ENCODE measurements at places on chromosomes 2 and 18. TPM values are rescaled to one million over a fixed set of nuclear protein-coding genes. Genes with fewer than 3 reads are reported as not detected.

- no peak for DNase-seq
Measured at GRCh38 chr18:10318691-10318970, 135.8 kb upstream of the APCDD1 start.

- no peak for DNase-seq
Measured at GRCh38 chr2:39996653-39997080, 217.6 kb upstream of the THUMPD2 start.

- no peak for DNase-seq
Measured at GRCh38 chr18:67001052-67001451, 397.2 kb upstream of the CDH19 start.

DNA sequence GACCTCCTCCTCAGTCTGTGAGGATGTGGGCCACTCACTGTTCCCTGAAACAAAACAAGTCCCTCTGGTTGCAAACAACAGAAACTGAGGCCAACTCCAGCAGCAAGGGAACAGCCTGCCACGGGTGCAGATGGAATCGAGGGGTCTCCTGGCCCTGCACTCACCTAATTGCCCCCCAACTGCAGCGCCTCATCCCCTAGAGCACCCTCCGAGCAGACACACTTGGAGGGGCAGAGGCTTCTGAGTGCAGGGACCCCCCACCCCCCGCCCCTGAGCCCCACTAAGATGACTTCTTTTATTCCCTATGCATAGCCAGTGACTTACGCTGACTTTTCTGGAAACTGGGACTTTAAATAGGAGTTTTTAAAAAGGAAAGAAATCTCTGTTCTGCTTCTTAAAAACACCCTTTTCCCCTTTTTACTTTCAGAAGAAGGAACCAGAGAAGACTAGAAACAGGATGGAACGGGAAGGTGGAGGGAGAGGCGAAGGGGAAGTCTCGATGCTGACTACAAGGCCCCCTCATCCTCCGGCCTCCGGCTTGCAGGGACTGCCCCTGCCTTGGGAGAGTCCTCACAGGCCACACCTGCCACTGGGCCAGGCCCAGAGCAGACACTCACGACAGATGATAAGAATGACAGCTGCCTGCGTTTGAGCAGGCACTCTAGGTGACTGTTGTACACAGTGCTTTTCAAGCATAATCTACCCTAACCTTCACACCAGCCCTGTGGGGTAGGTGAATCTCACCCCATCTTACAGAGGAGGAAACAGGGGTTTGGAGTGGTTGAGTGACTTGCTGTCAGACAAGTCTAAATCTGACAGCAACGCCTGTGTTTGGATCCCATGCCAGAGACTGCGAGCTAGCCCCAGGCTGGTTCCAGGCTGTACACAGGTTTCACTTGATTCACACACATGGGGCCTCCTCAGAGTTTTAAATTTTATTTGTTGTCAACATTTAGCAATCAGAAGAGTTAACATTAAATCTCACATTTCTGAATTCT lies 28.2 kb upstream of the BIN1 start:
- DNase-seq, result no peak

Gene CTAGE1
- not detected for total RNA-seq

GRCh38 chr2:191636235-191636543 lies 41.7 kb upstream of the NABP1 start:
- DNase-seq, result no peak

Gene NTSR2
- total RNA-seq, result not detected

DNA sequence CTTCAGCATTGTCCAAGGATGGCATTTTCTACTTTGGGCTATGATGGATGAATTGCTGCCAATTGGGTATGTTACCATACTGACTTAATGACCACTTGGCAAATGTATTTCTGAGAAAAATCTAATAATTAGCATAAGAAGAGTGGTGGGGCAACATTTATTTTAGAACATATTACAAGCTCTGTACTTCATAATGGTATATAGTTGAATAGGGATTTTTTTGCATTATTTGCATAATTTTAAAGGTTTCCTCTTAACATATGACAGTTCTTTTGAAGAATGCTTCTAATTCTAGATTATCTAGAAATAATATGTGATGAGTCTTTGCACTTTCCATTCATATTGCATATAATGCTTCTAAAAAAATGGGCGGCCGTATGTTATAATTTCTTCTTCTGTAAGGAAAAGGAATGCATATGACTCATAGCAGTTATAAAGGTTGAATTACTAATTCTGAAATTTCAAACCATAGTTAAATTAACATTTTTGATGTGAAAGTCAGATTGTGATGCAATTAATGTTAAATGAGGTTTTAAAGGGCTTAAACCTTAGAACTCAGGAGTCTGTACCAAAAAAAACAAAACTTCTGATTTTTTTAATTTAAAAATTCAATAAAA lies 1652.3 kb upstream of the SLC39A10 start:
- DNase-seq, result no peak

GRCh38 chr2:191618046-191618780 lies 59.7 kb upstream of the NABP1 start:
- no peak for DNase-seq

Gene TFPI
- 43.1 TPM for total RNA-seq

Gene MDH1B
- 1.3 TPM for total RNA-seq

Gene CREB1
- 93.2 TPM for total RNA-seq

- DNase-seq, result peak; percentile 26
Measured at GRCh38 chr2:154402213-154402612, 296.3 kb upstream of the KCNJ3 start.

Gene STPG4
- total RNA-seq, result not detected

- DNase-seq, result no peak
Measured at GRCh38 chr2:203739351-203739750, 32.9 kb downstream of the CD28 start.

- no peak for DNase-seq
Measured at GRCh38 chr2:173204316-173204715, 128.7 kb downstream of the MAP3K20 start.

DNA sequence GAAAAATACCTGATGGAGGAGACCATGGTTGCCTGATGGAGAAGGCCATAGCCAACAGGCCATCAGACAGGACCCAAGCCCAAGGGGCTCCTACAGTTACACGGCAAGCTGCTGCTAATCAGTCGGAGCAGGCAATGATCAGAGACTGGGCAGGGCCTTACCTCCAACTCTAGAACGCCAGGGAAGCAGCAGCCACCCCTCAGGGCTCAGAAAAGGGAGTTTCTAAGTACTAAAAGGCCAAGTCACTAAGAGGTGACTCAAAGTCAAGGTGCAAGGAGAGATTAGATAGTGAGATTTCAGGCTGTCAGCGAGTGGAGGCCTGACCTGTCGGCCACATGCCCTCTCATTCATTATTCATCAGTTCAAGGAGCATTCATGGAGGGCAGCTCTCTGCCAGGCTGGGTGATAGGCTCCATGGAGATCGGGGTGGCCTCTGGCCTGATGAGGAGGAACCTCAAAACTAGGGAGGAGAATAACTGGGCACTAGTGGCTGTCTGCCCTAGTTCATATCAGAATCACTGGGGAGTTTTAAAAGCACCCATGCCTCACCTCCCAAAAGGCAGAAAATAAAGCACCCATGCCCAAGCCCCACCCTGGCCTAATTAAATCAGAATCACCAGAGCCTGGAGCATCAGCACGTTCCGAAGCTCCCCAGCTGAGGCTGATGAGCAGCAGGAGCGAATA lies 3.6 kb downstream of the VIL1 start:
- no peak for DNase-seq

- no peak for DNase-seq
Measured at GRCh38 chr2:216632346-216632951, 771 bp upstream of the IGFBP2 start.

GRCh38 chr2:133104871-133105270 lies 434.9 kb upstream of the LYPD1 start:
- DNase-seq, result no peak

Gene TFCP2L1
- total RNA-seq, result 0.54 TPM

DNA sequence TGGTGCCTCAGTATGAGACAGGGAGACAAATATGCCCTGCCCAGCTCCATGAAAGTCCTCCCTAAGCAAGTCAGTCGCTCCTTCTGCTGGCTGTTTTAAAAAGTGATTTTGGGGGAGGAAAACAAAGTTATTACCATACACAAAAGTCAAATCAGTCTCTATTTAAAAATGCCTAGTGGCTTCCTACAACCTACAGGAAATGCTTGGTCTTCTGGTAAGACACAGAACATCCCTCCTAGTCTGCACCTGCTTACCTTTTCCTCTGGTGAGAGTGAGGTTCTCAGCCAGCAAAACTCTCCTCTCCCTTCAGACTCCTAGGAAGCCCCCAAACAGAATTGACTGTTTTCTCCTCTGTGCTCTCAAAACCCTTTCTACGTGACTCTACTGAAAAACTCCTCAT lies 13.5 kb downstream of the CMPK2 start:
- DNase-seq, result no peak

DNA sequence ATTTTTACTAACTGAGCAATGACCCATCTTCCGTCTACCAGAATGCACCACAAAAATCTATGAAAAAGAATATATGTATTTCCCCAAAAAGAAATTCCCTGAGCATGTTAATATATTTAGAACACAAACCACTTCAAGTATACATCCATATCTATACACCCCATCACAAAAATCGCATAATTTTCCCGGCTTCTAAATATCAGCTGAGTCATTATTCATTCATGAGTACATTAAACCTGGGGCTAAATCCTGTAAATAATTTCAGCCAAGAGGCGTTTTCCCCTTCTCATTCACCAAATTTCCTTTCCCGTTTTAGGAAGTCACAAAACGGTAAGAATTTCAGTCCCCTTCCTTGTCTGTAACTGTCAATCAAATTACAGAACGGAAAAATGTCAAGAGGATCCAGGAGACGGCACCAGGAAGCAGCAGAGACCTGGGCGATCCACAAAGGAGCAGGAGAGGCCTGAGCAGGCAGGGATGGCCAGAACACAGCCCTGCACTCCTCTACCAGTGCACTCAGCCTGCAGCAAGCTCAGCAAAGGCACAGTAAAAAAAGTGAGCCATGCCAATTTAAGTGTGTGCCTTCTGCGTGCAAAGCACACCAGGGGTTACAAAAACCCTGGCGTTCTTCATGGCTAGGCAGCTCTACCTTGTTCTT lies 300.7 kb downstream of the TCF4 start:
- no peak for DNase-seq

DNA sequence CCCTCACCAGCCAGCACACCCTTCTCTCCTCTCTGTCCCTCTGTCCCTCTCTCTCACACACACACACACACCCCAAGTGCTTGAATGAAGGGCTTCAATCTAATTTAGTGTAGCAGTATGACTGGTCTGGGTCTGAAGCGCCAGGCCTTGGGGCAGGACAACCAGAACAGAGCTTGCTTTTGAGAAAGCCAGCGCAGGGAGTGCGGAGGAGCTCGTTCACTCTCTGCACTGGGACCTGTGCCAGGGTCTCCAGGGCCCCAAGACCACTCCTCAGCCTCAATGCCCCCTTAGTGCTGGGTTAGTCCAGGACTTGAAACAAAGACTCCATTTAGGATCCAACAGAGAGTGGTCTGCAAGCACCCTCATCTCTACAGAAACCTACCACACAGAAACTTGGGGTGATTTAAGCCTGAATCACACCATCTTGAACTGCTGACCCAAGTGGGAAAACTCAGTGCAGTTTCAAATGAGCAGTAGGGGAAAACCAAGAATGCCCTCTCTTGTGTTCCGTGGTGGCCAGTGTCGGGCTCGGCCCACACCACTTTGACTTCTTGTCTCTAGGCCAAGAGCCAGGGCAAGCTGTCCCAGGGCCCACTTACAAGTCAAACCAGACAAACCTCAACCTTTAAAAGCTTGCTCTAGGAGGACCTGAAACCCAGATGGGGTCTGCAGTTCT lies 66.6 kb upstream of the WIPF1 start:
- no peak for DNase-seq

Gene MSTN
- not detected for total RNA-seq

Gene MPP4
- total RNA-seq, result under 0.01 TPM

Gene IL1R2
- total RNA-seq, result not detected

Gene LOXL3
- total RNA-seq, result 14.3 TPM

- peak; percentile 30 for DNase-seq
Measured at GRCh38 chr18:7592305-7593071, 25.4 kb downstream of the PTPRM start.

- DNase-seq, result no peak
Measured at GRCh38 chr2:110650346-110650745, 27.5 kb downstream of the BUB1 start.

Gene MGAT4A
- 6.7 TPM for total RNA-seq

- DNase-seq, result no peak
Measured at GRCh38 chr2:1613078-1613445, 131.3 kb downstream of the PXDN start.

DNA sequence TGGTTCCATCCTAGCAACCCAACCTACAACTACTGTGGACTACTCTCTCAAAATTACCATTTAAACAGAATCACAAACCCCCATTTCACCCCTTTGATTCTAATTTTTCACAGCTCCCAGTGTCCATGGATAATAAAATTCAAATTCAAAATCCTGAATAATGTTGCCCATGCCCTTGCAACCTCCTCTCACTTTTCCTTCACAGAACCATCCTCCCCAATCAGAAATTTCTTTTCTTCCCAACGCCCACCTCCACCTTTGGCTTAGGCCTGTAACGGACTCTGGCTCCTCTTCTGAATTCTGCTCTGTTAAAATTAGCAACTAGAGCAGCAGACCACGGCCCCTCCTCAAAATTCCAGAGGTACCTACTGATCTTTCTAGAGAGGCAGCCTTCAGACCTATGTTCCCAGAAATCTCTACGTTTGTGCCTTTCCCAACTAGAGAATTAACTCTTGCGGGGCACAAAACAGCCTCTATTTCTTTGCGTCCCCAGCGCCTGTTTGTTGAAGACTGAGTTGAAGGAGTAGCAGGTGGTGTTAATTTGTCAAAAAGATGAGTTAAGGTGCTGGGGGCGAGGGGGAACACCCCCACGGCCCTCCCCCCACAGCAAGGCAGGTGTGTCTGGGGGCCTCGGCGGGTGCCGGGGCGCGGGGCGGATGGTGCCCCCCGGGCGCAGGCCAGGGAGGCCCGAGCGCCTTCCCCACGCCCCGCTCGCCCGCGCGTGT lies 428 bp upstream of the MAP3K20 start:
- DNase-seq, result no peak

DNA sequence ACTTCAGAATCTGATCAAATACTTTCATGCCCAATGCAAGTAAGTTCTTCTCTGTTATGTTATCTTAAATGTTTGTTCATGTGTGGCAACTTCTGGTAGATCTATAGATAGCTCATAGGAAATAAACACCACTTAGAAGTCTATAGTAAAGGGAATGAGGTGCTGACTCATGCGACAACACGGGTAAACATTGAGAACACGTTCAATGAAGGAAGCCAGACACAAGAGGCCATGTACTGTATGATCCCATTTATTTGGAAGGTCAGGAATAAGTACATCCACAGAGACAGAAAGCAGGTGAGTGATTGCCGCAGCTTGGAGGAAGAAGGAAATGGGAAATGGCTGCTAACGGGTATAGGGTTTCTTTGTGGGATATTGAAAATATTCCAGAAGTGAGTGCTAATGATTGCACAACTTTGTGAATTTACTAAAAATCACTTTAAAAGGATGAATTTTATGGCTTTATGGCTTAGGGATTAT lies 95.4 kb downstream of the ITGB1BP1 start:
- DNase-seq, result peak; percentile 39

DNA sequence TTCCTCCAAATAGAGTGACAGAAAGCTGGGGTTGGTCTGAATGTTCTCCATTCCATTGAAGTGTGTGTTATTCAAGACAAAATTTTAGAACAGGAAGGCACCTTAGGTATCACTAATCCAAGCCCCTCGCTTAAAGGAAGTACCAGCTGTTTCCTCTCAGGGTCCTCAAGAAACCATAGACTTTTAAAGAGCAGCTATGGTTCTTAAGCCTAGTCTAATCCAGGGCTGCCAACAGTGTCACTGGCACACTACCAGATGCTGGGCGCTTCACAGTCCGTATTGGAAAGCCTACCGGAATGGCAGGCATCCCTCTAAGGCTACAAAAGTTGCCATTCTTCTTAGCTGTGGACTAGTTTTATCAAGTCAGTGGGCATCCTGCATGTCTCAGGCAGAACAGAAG lies 1.9 kb downstream of the NEMP2 start:
- peak; percentile 41 for DNase-seq

- no peak for DNase-seq
Measured at GRCh38 chr2:141384676-141385075, 746.1 kb downstream of the LRP1B start.

Data from hematopoietic multipotent progenitor cell (in vitro differentiated cells).